ENCODE measurements at places on chromosomes 7 and 10.

DNA sequence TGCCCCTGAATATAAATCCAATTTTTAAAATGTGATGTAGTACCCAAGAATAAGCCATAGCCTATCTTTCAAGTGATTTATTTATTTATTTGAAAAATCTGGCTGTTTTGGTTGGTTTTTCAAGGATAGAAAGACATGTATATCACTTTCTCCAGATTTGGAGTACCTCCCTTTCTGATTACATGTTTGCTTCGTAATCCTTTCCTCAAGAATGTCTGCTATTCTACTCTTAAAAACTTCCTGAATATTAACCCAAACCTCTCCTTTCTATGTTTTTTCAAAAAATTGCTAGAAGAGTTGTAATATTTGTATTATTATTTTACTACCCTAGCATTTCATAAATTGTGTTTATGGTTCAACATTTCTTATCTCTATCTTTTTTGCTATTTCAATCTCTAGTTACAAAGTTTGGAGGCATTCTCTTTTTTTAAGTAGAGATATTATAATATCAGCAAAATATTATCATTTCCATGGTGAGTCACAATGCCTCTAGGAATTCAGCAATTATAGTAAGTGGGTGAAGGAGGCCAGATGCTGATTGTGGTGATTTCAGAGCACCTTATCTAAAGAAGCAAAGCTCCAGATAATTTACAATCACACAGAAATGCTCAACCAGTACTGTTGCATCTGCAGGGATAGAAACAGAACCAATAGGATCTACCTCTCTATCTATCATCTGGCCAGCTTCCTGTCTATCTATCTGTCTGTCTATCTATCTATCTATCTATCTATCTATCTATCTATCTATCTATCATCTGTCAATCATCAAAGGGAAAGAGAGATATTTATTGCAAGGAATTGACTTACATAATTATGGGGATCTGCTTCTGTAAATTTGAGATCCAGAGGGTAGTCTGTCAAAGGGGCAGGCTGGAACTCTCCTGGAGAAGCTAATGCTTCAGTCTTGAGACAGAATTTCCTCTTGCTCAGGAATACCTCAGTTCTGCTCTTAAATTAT is 412.5 kb upstream of the SEMA3C start:
- no peak for DNase-seq

DNA sequence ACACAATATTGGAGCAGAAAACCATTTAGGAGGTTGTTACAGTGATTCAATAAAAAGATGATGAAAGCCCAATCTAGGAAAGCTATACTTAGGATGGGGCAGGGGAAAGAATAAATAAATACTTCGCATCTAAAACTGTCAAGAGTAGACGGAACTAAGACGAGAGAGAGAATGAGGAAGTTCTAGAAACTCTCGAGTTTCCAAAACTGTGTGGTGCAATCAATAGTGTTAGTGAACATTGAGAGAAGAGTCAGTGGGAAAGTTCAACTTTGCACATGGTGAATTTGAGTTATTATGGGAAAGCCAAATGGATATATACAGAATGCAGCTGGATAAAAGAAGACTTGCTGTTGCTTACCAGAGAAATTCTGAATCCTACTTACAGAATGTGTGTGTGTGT is 133.8 kb upstream of the MEOX2 start:
- DNase-seq = no peak

DNA sequence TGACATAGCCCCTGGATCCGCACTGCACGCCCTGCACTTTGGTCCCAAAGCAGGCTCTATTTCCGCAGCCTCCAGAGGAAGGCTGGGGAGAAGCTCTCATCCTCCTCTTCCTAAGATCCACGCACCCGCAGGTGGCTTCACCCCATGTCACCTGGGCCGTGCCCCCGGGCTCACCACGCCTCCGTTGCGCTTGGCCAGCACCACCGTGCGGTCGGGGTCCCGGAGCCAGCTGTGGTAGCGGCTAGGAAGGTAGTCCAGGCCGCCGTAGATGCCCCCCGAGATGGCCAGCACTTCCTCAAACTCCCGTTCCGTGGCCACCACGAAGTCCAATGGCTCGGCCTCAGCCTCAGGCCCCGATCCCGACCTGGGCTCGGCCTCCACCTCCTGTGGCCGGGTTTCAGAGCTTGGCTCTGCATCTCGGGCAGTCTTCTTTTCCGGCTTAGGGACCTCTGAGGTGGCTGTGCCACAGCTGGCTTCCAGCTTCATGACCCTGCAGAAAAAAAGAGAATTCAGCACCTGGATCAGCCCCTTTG is 5.7 kb downstream of the NAT16 start:
- DNase-seq = no peak

- no peak for DNase-seq
Measured at GRCh38 chr10:63145782-63146181, 12.7 kb downstream of the NRBF2 start.

GRCh38 chr7:56447864-56448693 is 331.9 kb upstream of the NUPR2 start:
- DNase-seq = no peak

DNA sequence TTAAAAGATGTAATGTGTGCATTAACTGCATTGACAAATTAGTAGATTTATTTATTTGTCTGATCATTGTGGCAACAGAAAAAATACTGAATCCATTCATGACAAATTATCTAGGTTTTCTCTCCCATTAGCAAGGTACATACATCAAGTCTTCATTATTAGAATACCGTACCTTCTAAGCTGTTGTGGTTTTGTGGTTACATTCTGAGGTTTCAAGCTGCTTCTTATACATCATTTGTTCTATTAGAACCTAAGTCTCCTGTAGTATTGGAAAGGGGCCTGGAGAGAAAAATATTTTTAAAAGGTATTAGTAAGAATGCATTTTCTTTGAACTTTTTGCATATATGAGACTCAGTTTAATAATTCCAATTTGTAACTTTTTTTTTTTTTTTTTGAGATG is 26.3 kb upstream of the CACNB2 start:
- no peak for DNase-seq

GRCh38 chr10:50224330-50224952 is 26.9 kb downstream of the ASAH2 start:
- DNase-seq = peak; percentile 62

GRCh38 chr7:2055956-2056355 is 176.8 kb downstream of the MAD1L1 start:
- no peak for DNase-seq

- DNase-seq = no peak
Measured at GRCh38 chr7:38584443-38585210, 46.5 kb downstream of the AMPH start.

DNA sequence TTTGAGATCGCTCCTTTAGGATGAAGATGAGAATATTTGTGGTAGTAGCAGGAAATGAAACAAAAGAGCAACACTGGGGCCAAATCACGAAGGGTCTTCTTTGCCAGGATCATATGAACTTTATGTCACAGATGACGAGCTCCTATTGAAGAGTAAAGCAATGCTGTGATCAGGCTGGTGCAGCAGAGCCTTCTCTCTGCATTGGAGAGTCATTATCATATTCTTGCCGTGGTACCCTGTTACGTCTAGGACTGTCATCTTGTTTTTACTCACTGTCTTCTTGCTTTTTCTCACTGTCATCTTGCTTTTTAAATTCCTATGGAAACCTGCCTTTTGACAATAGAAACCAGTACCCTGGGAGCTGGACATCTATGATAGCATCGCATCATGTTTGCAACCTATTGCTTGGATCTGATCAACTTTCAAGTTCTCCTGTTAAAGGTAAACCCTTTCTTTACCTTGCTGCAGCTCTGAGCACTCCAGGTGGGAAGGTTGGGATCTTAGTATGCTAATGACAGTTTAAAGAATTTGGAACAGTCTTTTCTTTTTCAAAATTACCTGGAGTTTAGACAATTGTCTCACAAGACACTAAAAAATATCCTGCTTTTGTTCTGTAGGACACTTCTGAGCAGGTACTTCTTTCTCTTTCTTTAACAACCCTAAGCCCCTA is 27.9 kb upstream of the CACNA2D1 start:
- DNase-seq = no peak

DNA sequence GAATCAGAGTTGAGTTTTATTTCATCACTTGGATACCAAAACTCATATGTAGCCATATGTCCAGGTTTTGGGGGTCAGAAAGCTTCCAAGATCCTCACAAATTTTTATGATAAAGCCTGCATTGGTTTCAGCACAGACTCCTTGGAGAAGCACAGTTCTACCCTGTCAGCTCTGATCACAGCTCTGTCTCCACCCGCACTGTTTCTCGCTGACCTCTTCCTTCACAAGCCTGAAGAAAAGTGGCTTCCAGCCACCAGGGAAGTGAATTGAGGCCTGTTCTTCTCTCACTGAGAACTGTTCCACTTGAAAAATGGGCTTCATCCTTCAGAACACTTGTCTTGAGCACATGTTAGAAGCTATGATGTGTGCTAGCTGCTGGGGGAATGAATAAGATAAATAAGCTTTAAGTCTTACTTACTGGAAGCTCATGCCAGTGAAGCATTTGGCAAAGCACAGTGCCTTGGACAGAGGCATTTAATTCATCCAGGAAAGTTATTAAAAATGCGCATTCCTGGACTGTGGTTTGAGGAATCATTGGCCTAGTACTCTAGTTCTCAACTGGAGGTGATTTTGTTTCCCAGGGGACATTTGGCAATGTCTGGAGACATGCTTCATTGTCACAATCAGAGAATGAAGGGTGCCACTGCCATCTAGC is 133.6 kb downstream of the BMPER start:
- no peak for DNase-seq

Data from activated effector memory CD4-positive, alpha-beta T cell treated with anti-CD3 and anti-CD28 coated beads, Interleukin-2, amount 50 U/mL, for 16 hours (primary cell).